ENCODE measurements at places on chromosomes 13 and 19.
A peak's percentile ranks its signal among the peaks of the same experiment; 100 is the strongest.

DNA sequence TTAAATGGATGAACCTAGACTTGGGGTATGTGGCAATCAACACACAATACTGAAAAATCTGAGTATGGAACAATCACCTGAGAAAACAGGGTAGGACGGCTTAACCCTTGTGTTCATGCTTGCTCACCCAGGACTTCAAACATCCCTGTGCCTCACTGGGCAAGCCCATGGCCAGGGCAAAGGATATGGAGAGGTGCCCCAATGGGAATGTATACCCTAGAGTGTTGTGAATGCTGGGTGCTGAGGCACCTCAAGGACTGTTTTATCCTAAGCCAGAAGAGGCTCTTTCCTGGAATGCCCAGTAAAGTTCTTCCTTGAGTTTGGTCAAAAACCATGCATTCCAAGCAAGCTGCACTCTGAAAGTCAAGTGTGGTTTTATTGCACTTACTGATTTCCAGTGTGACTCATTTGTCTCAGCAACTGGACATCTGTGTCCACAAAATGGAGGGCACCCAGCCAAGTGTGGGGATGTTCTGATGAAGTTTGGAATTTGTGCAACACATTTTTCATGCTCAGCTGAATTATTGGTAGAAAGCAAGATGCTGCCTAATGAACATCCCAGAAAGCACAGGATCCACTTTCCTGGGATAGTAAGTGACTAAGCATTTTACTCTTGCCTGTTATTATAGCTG, 531.3 kb downstream of the RFC3 start:
- DNase-seq = no peak
- no peaks in the 10 kb centered on the region for H3K36me3 ChIP-seq
- no peaks in the 10 kb centered on the region for H3K27me3 ChIP-seq
- H3K4me1 ChIP-seq = no peaks in the 10 kb centered on the region
- no peak overlapping the region for H3K4me3 ChIP-seq

- H3K36me3 ChIP-seq = peaks cover 40% of the 10 kb centered on the region
- peaks cover 12% of the 10 kb centered on the region for H3K4me1 ChIP-seq
- DNase-seq = peak; percentile 91
- H3K27me3 ChIP-seq = no peaks in the 10 kb centered on the region
- peak overlapping the region; percentile 98 for H3K4me3 ChIP-seq
Measured at GRCh38 chr19:49593233-49594113, 2.5 kb downstream of the PRR12 start.

DNA sequence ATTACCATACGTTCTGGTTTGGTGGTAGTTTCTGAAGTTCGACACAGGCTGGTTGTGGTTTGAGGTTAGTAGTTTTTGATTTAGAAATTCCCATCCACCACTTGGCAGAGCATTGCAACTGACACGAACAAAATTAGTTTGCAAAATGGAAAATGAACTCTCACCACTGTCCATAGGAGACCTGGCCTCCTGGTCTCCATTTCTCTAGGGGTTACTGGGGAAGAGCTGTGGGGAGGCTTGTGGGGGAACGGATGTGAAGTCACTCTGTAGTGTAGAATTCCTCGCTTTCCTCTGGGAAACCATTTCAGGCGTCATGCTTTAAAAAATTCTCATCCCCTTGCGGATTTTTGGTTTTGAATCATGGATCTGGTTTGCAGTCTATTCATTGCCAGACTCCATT, 321.5 kb upstream of the MAB21L1 start:
- H3K27ac ChIP-seq = no peak overlapping the region
- no peaks in the 10 kb centered on the region for H3K4me1 ChIP-seq
- no peak overlapping the region for H3K4me3 ChIP-seq
- H3K27me3 ChIP-seq = no peaks in the 10 kb centered on the region
- no peaks in the 10 kb centered on the region for H3K36me3 ChIP-seq
- DNase-seq = no peak

- no peaks in the 10 kb centered on the region for H3K4me1 ChIP-seq
- no peaks in the 10 kb centered on the region for H3K36me3 ChIP-seq
- H3K27me3 ChIP-seq = no peaks in the 10 kb centered on the region
- H3K27ac ChIP-seq = peak overlapping the region; percentile 41
Measured at GRCh38 chr13:48532256-48532505, 699 bp downstream of the RCBTB2 start.

DNA sequence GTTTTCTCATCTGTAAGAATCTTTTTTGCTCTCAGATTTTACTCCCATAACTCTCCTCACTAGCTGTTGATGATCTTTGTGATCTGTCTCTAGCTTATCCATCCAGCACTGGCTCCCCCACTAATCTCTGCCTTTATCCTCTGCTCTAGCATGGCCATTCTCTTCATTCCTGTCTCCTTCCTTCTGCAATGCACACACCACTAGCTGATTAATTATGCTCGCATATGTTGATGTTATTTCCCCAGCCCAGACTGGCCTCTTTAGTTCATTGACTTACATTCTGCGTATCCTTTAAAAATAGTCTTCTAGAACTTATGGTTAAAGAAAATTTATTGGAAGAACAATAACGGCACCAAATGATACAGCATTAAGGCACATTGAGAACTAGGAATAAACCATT, 52.5 kb downstream of the DGKH start:
- no peaks in the 10 kb centered on the region for H3K36me3 ChIP-seq
- no peak for DNase-seq
- H3K4me3 ChIP-seq = no peak overlapping the region
- no peak overlapping the region for H3K27ac ChIP-seq

DNA sequence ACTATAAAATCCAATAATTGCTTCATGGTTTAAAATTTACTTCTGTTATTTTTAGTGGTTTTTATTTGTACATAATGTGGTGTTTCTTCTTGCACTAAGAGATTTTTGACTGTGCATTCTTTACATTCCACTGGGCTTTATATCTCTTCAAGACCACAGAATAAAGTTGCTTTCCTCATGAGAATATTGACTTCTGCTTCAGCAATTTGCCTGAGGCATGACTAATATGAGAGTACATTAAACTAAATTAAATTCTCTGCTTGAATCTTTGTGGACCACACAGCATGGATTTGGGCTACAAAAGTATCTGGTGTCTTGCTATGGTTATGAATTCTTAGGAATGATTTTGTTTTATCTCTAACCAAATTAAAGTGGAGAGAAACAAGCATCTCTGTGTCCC, 1463.4 kb upstream of the PCDH20 start:
- H3K4me1 ChIP-seq = no peaks in the 10 kb centered on the region
- no peak for DNase-seq
- H3K27me3 ChIP-seq = no peaks in the 10 kb centered on the region
- H3K27ac ChIP-seq = no peak overlapping the region
- no peak overlapping the region for H3K4me3 ChIP-seq

GRCh38 chr19:35216833-35217648, 11.5 kb downstream of the FAM187B start:
- H3K4me1 ChIP-seq = no peaks in the 10 kb centered on the region
- H3K27me3 ChIP-seq = no peaks in the 10 kb centered on the region

GRCh38 chr13:30978981-30979956, 46.8 kb downstream of the TEX26 start:
- H3K4me1 ChIP-seq = peaks cover 6% of the 10 kb centered on the region
- no peak overlapping the region for H3K27ac ChIP-seq
- no peaks in the 10 kb centered on the region for H3K27me3 ChIP-seq

- peaks cover 11% of the 10 kb centered on the region for H3K4me1 ChIP-seq
- H3K27ac ChIP-seq = no peak overlapping the region
- H3K36me3 ChIP-seq = no peaks in the 10 kb centered on the region
- no peak for DNase-seq
Measured at GRCh38 chr19:47020992-47021496, 1.4 kb downstream of the NPAS1 start.

- DNase-seq = no peak
- no peak overlapping the region for H3K27ac ChIP-seq
- H3K4me3 ChIP-seq = no peak overlapping the region
- H3K27me3 ChIP-seq = no peaks in the 10 kb centered on the region
Measured at GRCh38 chr13:40233731-40234195, 432.7 kb downstream of the FOXO1 start.

GRCh38 chr19:10334588-10335351, 1.4 kb upstream of the RAVER1 start:
- H3K27ac ChIP-seq = no peak overlapping the region
- H3K36me3 ChIP-seq = peaks cover 11% of the 10 kb centered on the region
- H3K4me1 ChIP-seq = peaks cover 12% of the 10 kb centered on the region
- H3K4me3 ChIP-seq = peak overlapping the region; percentile 82

DNA sequence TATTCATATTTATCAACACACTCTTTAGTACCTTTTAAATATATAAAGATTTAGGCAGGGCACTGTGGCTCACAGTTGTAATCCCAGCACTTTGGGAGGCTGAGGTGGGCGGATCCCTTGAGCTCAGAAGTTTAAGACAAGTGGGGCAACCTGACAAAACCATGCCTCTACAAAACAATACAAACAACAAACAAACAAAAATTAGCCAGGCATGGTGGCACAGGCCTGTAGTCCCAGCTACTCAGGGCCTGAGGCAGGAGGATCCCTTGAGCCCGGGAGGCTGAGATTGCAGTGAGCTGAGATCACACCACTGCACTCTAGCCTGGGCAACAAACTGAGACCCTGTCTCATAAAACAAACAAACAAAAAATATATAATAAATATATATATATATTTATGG, 1748.3 kb upstream of the PCDH20 start:
- H3K4me1 ChIP-seq = no peaks in the 10 kb centered on the region
- no peak for DNase-seq
- no peak overlapping the region for H3K27ac ChIP-seq
- no peak overlapping the region for H3K4me3 ChIP-seq

DNA sequence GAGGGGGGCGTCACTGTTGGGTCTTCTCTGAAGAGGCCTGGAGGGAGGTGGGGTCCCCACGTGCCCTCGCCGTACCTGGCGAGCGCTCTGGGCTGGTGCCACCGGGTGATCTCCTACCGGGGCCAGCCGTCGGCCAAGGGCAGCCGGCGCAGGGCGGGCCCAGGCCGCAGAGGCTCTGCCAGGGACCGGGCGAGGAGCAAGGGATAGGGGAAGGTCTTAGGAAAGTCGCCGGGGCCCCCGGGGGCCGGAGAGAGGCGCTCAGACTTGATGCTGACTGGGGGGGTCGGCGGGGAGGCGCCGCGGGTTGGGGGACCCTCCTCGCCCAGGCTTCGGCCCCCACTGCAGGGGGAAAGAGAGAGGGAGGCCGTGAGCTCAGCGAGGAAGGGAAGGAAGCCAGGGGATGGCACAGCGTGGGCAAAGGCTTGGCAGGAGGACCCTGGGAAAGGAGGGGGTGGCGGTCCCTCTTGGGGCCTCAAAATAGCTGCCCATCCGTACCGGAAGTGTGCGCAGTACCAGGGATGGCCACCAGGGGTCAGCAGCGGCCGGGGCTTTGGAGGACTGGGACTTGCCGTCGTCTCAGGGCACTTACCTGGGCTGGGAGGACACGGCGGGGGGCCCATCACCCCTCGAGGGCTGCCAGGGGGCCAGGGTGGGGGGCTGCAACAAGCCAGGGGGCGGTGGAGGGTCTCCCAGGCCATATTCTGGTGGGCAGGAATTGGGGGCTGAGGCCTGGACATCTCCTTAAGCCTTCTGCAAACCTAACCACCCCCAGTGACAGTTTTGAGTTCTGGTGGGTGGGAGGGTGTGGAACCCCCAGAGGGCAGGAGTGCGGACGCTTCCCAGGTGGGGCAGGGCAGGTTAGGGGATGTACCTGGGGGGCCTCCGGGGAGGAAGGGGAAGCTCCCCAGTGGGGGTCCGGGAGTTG, 7.7 kb upstream of the TMEM161A start:
- no peaks in the 10 kb centered on the region for H3K4me1 ChIP-seq
- H3K27ac ChIP-seq = no peak overlapping the region
- no peaks in the 10 kb centered on the region for H3K36me3 ChIP-seq
- H3K27me3 ChIP-seq = no peaks in the 10 kb centered on the region
- peak; percentile 76 for DNase-seq
- no peak overlapping the region for H3K4me3 ChIP-seq

- H3K27me3 ChIP-seq = no peaks in the 10 kb centered on the region
- no peak overlapping the region for H3K27ac ChIP-seq
- no peak for DNase-seq
Measured at GRCh38 chr13:51698352-51698751, 105.6 kb downstream of the DHRS12 start.

GRCh38 chr19:46787040-46787330, 1.4 kb downstream of the SLC1A5 start:
- peak overlapping the region; percentile 95 for H3K4me3 ChIP-seq
- H3K4me1 ChIP-seq = peaks cover 16% of the 10 kb centered on the region
- no peaks in the 10 kb centered on the region for H3K27me3 ChIP-seq
- peak overlapping the region; percentile 47 for H3K27ac ChIP-seq

GRCh38 chr13:85255978-85256377, 543.2 kb downstream of the SLITRK6 start:
- no peak overlapping the region for H3K27ac ChIP-seq
- H3K4me1 ChIP-seq = no peaks in the 10 kb centered on the region
- no peak for DNase-seq
- H3K36me3 ChIP-seq = no peaks in the 10 kb centered on the region
- no peak overlapping the region for H3K4me3 ChIP-seq
- H3K27me3 ChIP-seq = no peaks in the 10 kb centered on the region

GRCh38 chr13:92103689-92104153, 705.3 kb downstream of the GPC5 start:
- no peaks in the 10 kb centered on the region for H3K36me3 ChIP-seq
- no peak for DNase-seq
- H3K27ac ChIP-seq = no peak overlapping the region
- H3K27me3 ChIP-seq = no peaks in the 10 kb centered on the region
- H3K4me3 ChIP-seq = no peak overlapping the region

DNA sequence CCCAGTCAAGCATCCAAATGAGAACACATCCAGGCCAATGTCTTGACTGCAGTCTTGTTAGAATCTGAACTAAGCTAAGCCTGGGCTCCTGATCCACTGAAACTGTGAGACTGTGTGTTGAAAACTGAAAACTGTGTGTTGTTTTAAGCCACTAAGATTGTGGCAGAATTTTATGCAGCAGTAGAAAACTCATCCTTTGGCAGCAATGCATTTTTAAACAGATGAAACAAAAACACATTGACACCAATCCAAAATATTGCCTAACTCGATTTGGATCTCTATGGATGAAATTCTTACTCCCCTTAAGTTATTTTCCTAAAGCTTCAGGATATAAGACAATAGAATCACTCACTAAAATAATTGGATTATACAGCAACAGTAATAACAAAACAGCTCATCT, 202.3 kb upstream of the KLF12 start:
- H3K27me3 ChIP-seq = no peaks in the 10 kb centered on the region
- H3K36me3 ChIP-seq = no peaks in the 10 kb centered on the region
- DNase-seq = no peak
- no peak overlapping the region for H3K4me3 ChIP-seq
- H3K4me1 ChIP-seq = no peaks in the 10 kb centered on the region
- H3K27ac ChIP-seq = no peak overlapping the region

GRCh38 chr19:7397687-7398086, 49.0 kb downstream of the ARHGEF18 start:
- no peak for DNase-seq
- H3K4me1 ChIP-seq = peaks cover 4% of the 10 kb centered on the region
- no peaks in the 10 kb centered on the region for H3K27me3 ChIP-seq
- peaks cover 3% of the 10 kb centered on the region for H3K36me3 ChIP-seq
- no peak overlapping the region for H3K4me3 ChIP-seq

- no peak for DNase-seq
- H3K4me3 ChIP-seq = no peak overlapping the region
- no peaks in the 10 kb centered on the region for H3K27me3 ChIP-seq
- H3K4me1 ChIP-seq = no peaks in the 10 kb centered on the region
- H3K27ac ChIP-seq = no peak overlapping the region
Measured at GRCh38 chr13:46605825-46606554, 53.0 kb downstream of the LRCH1 start.
